ENCODE measurements at places on chromosomes 16 and 17. TPM values are rescaled to one million over a fixed set of nuclear protein-coding genes. Genes with fewer than 3 reads are reported as not detected.

GRCh38 chr17:606508-607250 lies 108.0 kb downstream of the VPS53 start:
- no peaks in the 10 kb centered on the region for H3K4me1 ChIP-seq
- H3K27ac ChIP-seq = no peak overlapping the region
- H3K4me3 ChIP-seq = no peak overlapping the region
- no peaks in the 10 kb centered on the region for H3K27me3 ChIP-seq

Gene TEX14
- not detected for total RNA-seq

- peaks cover 2% of the 10 kb centered on the region for H3K36me3 ChIP-seq
- H3K27me3 ChIP-seq = no peaks in the 10 kb centered on the region
- no peak for DNase-seq
- H3K4me3 ChIP-seq = no peak overlapping the region
- H3K4me1 ChIP-seq = peaks cover 10% of the 10 kb centered on the region
Observed at GRCh38 chr17:7852262-7852670, 2.6 kb upstream of the TMEM88 start.

GRCh38 chr17:343211-343610 lies 9.4 kb downstream of the RPH3AL start:
- H3K27me3 ChIP-seq = no peaks in the 10 kb centered on the region
- H3K36me3 ChIP-seq = no peaks in the 10 kb centered on the region
- no peak overlapping the region for H3K4me3 ChIP-seq
- no peak for DNase-seq
- H3K4me1 ChIP-seq = no peaks in the 10 kb centered on the region

Gene CENPX
- 187 TPM for total RNA-seq

GRCh38 chr16:83847371-83848225 lies 39.8 kb downstream of the HSBP1 start:
- H3K4me3 ChIP-seq = no peak overlapping the region
- H3K36me3 ChIP-seq = no peaks in the 10 kb centered on the region
- H3K27me3 ChIP-seq = no peaks in the 10 kb centered on the region
- no peak overlapping the region for H3K27ac ChIP-seq
- DNase-seq = no peak

- peaks cover 12% of the 10 kb centered on the region for H3K36me3 ChIP-seq
- H3K27ac ChIP-seq = no peak overlapping the region
- no peak for DNase-seq
- no peaks in the 10 kb centered on the region for H3K4me1 ChIP-seq
Observed at GRCh38 chr17:78995022-78995760, 14.4 kb downstream of the CANT1 start.

DNA sequence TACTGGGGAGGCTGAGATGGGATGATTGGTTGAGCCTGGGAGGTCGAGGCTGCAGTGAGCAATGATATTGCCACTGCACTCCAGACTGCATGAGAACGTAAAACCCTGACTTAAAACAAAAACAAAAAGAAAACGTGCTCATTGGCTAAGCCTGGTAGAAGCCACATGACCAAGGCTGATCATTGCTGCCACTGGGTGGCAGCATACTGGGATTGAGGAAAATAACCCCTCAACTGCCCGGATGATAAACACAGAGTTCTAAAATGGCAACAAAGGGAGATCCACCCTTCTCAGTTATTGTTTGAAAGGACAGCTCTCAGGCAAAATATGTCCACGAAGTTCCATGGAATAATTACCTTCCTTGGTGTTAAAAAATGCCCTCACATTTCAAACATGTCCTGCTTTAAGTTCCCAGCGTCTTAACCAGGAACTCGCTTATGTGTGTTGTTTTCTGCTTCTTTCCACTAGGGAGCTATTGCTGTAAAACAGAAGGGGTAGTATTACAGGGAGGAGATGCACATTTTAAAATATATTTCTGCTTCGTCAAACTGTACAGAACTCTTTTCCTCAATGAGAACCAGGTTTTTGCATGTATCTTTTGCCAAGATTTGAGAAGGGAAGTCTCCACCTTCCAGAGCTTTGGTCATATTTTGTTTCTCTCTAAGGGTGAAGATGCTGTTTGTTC lies 675.3 kb downstream of the MAF start:
- H3K27ac ChIP-seq = no peak overlapping the region
- DNase-seq = peak; percentile 1
- no peaks in the 10 kb centered on the region for H3K27me3 ChIP-seq

- DNase-seq = no peak
- H3K4me1 ChIP-seq = no peaks in the 10 kb centered on the region
- no peak overlapping the region for H3K4me3 ChIP-seq
- no peak overlapping the region for H3K27ac ChIP-seq
- no peaks in the 10 kb centered on the region for H3K36me3 ChIP-seq
- H3K27me3 ChIP-seq = no peaks in the 10 kb centered on the region
Observed at GRCh38 chr16:50521246-50521900, 26.8 kb upstream of the NKD1 start.

Gene CDH1
- total RNA-seq = 65.8 TPM

- DNase-seq = no peak
- peaks cover 11% of the 10 kb centered on the region for H3K27me3 ChIP-seq
- no peaks in the 10 kb centered on the region for H3K36me3 ChIP-seq
- no peak overlapping the region for H3K4me3 ChIP-seq
Observed at GRCh38 chr16:79605999-79606398, 5.5 kb upstream of the MAF start.

DNA sequence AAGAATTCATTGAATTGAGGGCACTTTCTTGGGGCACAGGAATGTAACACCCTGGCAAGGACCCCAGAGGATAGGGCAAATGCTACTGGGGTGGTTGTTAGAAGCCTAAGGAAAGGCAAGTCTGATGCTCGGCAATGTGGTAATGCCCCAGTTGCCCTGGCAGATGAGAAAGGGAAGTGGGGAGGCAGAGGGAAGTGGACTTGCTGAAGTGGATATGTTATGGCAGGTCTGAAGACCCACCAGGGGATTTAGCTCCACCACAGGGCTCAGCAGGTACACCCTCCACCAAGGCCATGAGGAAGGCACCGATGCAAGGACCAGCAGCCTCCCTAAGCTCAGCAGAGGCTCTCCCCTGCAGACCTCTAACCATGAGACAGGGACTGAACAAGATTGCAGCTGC lies 184.8 kb downstream of the IRX5 start:
- no peak for DNase-seq
- H3K27ac ChIP-seq = no peak overlapping the region
- H3K4me1 ChIP-seq = no peaks in the 10 kb centered on the region
- no peaks in the 10 kb centered on the region for H3K27me3 ChIP-seq
- no peaks in the 10 kb centered on the region for H3K36me3 ChIP-seq

DNA sequence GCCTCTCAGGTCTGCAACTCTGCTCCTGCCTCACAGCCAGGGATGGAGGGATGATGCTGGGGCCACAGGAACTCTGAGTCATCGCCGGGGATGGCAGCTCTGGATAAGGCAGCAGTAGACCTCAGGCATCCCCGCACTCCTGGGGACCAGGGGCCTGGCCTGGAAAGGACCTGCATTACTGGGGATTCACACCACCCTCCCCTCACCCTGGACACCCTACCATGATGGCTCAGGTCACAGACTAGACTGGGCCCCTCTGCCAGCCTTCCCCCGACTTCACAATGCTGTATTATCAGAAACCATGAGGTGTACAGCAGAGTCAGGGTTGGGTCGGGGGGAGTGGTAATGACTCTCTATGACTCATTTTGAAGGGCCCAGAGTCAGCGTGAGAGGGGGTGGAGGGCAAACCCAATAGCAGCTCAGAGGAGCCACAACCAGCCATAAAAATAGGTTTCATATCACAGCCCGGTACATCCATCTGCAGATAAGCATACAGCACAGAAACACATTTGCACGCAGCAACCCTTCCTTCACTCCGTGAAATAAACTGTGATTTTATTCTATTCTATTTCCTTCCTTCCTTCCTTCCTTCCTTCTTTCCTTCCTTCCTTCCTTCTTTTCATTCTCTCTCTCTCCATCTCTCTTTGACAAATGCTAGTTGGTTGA lies 28.8 kb downstream of the DYNLRB2 start:
- DNase-seq = no peak
- no peaks in the 10 kb centered on the region for H3K36me3 ChIP-seq
- H3K4me1 ChIP-seq = no peaks in the 10 kb centered on the region
- H3K4me3 ChIP-seq = no peak overlapping the region

DNA sequence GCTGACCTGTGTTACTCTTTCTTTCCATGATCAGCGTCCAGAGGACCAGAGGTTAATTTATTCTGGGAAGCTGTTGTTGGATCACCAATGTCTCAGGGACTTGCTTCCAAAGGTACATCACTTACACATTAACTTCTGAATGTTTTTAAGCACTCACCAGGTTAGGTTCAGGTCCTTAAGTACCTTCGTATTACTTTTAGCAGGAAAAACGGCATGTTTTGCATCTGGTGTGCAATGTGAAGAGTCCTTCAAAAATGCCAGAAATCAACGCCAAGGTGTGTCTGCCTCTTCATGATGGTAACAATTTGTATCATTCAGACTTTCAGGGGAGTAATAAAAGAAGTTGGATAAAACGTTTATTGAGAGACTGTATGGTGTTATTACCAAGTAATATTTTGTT lies 3.3 kb downstream of the HERPUD1 start:
- H3K4me3 ChIP-seq = peak overlapping the region; percentile 91
- H3K27ac ChIP-seq = no peak overlapping the region
- peaks cover 32% of the 10 kb centered on the region for H3K36me3 ChIP-seq

GRCh38 chr16:50741225-50741780 lies 583 bp upstream of the CYLD start:
- no peak for DNase-seq
- no peaks in the 10 kb centered on the region for H3K4me1 ChIP-seq
- H3K27ac ChIP-seq = no peak overlapping the region
- no peaks in the 10 kb centered on the region for H3K36me3 ChIP-seq
- peak overlapping the region; percentile 65 for H3K4me3 ChIP-seq

Gene DRC3
- total RNA-seq = 3.6 TPM

DNA sequence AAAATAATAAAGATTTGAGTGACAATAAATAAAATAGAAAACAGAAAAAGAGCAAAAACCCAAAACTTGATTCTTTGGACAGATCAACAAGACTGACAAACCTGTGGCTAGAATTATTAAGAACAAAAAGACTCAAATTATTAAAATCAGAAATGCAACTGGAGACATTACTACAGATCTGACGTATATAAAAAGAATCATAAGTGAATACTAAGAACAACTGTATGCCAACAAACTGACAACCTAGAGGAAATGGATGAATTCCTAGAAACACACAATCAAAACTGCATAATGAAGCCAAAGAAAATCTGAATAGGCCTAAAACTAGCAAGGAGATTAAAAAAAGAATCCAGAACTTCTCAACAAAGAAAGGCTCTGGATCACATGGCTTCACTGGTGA lies 47.4 kb downstream of the NETO2 start:
- DNase-seq = no peak
- no peaks in the 10 kb centered on the region for H3K36me3 ChIP-seq

Data from Panc1 (cell line).